ENCODE measurements at places on chromosomes 6 and 20.

- no peak for DNase-seq
These were observed 37.0 kb downstream of the PEX7 start for GRCh38 chr6:136859430-136859829.

DNA sequence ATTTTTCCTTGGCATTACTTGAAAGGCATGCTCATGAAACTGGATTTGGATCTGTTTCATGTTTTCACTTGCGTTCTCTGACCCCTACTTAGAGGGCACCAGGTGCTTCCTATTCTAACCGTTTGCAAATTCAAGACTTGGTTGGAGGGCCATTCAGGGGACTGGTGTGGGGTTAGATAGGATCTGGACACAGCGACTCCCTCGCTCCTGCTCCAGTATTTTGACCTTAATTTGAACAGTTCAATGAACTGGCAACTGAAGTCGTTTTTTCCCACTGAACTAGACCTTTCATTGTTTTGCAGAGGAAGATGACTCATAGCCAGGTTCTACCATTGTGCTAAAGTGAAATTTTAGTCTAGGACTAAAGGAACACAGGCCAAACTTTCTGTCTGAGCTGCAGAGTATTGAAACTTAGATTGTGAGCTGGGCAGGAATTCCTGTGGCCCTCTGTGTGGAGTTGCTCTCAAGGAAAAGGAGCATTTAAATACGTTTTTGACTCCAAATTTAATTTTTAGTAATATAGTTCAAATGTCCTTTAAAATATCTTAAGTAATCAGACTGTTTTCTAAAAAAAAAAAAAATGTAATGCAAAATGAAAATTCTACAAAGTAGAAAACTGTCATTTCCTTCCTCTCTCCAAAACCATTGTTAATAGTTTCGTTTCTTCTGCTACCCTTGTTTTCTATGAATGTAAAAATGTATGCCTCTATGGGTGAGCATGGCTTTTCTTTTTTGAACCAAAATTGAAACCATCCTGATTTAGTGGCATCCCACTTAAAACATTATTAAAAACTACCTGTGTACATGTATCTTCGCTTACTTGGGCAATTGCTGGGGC is 64.8 kb downstream of the UTRN start:
- no peak for DNase-seq

DNA sequence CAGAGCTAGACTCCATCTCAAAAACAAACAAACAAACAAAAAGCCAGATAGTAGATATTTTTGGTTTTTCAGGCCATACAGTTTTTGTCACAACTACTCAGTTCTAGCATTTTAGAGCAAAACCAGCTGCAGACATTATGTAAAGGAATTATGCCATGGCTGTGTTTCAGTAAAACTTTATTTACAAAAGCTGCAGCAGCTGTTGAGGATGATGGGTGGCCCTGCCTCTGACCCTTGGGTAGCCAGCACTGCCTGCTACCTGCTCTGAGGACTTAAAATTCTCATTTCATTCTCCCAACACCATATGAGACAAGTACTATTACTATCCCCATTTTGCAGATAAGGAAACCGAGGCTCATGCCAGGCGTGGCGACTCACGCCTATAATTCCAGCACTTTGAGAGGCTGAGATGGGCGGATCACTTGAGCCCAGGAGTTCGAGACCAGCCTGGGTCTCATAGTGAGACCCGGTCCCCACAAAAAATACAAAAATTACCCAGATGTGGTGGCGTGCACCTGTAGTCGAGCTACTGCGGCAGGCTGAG is 56.3 kb downstream of the RIPOR3 start:
- no peak for DNase-seq

DNA sequence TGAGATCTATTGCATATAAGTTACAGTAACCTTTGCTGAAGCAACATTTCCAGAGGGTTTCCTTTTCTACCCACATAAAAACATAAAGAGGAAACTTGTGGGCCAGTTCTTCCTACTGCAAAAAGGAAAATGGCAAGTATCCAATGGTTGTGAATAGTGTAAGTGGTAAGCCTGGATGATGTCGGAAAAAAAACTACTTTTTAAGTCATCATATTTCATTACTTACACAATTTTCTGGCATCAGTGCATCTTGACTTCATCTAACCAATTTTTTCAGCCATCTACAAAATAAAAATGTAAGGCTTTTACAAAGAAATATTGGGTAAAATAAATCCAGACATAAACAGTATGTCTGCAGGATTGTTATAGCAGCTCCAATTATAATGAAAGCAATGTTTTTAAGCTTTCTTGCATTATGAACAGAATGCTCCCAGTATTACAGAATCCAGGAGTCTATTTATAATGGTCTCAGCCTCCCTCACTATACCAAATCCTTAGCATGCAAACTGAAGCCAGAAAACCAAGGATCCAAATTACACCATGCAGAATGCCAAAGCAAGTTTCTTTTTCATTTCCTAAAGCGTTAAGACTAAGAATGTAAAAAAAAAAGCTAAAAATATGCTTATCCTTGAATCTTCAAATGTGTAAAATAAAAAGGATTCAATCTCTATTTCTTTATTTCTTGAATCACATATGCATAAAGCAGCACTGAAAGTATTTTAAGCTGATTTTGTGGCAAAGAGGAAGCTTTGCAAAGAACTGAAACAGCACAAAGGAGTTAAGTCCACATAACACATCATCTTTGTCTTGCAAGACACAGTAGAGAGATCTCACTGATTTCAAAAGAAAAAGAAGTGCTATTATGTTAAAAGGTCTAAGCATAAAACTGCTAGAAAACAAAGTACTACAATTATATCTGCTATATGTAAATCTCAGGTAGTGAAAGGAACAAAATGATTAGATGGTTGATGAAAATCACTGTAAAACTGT is 126.8 kb upstream of the HMGCLL1 start:
- no peak for DNase-seq

GRCh38 chr6:167341038-167341583 is 16.2 kb downstream of the TTLL2 start:
- no peak for DNase-seq

- no peak for DNase-seq
These were observed 7.8 kb downstream of the QRSL1 start for GRCh38 chr6:106637051-106637716.

- DNase-seq = no peak
These were observed 697 bp downstream of the PPT2 start for GRCh38 chr6:32154514-32155161.

- no peak for DNase-seq
These were observed 15.7 kb upstream of the EIF2S2 start for GRCh38 chr20:34127792-34128191.
